CD4-positive, CD25-positive, alpha-beta regulatory T cell (primary cell): ENCODE measurements at places on chromosomes 7 and 10. TPM values are rescaled to one million over a fixed set of nuclear protein-coding genes. Genes with fewer than 3 reads are reported as not detected.
A peak's percentile ranks its signal among the peaks of the same experiment; 100 is the strongest.

The DGKI gene
- total RNA-seq = not detected

- H3K27me3 ChIP-seq = no peaks in the 10 kb centered on the region
- no peaks in the 10 kb centered on the region for H3K4me1 ChIP-seq
- no peak overlapping the region for H3K4me3 ChIP-seq
- DNase-seq = no peak
- H3K27ac ChIP-seq = no peak overlapping the region
Observed at GRCh38 chr7:40726559-40726958, 591.8 kb downstream of the SUGCT start.

The NPFFR1 gene
- not detected for total RNA-seq

The TMEM72 gene
- total RNA-seq = not detected

The ELN gene
- total RNA-seq = 0.35 TPM

GRCh38 chr7:122672536-122672935, 26.4 kb downstream of the RNF133 start:
- H3K27ac ChIP-seq = no peak overlapping the region
- no peaks in the 10 kb centered on the region for H3K36me3 ChIP-seq
- no peak overlapping the region for H3K4me3 ChIP-seq
- DNase-seq = no peak

The ABCB4 gene
- not detected for total RNA-seq

The NPC1L1 gene
- 0.10 TPM for total RNA-seq

The TFR2 gene
- total RNA-seq = 8.0 TPM

DNA sequence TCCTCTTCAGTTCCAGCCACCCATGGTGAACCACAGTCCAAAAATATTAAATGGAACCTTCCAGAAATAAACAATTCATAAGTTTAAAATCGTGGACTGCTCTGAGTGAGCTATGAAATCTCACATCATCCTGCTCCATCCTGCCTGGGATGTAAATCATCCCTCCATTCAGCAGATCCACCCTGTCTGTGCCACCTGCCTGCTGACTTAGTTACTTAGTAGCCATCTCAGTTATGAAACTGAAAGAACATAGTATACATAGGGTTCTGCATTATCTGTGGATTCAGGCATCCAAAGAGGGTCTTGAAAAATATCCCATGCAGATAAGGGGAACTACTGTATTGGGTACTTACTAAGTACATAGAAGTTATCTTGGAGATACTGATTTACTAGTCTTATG, 89.0 kb downstream of the ST8SIA6 start:
- no peak overlapping the region for H3K4me3 ChIP-seq

- DNase-seq = no peak
- H3K27me3 ChIP-seq = peaks cover 2% of the 10 kb centered on the region
- no peaks in the 10 kb centered on the region for H3K36me3 ChIP-seq
- no peaks in the 10 kb centered on the region for H3K4me1 ChIP-seq
Observed at GRCh38 chr10:118173296-118173695, 126.6 kb upstream of the RAB11FIP2 start.

DNA sequence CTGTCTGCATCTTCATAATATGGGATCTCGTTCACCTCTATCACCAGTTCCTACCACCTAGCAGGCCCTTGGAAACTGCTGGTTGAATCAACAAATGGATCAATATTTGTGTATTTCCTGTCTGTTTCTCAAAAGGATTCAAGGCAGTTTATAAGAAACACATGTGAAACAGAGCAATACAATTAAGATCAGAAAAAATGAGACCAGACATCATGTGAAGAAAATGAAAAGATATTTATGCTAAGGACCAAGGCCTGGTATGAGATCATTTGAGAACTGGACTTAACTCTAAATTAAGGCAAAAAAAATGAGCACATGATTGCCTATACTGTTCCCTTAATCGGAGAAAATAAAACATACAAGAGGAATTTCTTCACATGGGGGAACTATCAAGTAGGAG, 589.0 kb downstream of the SUGCT start:
- no peaks in the 10 kb centered on the region for H3K4me1 ChIP-seq
- H3K4me3 ChIP-seq = no peak overlapping the region
- H3K27ac ChIP-seq = no peak overlapping the region

The HOXA3 gene
- total RNA-seq = not detected

The FOXI2 gene
- not detected for total RNA-seq

DNA sequence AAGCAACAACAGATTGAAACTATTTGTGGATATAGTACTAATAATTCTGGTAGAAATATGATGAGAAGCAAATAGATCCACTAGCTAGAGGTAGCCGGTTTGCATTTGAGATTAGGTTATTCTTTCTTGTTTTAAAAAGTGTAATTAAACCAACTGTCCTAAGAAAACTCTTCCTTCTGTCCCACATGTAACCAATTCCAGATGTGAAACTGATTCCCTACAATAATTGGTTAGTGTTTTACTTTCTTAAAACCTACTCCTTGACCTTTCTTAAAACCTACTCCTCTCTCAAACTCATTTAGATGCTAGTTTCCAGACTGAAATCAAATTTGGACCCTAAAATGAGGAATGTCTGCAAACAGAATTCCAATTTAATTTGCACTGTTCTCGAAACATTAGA, 521.5 kb downstream of the SUGCT start:
- H3K27me3 ChIP-seq = no peaks in the 10 kb centered on the region
- H3K4me3 ChIP-seq = no peak overlapping the region
- no peaks in the 10 kb centered on the region for H3K4me1 ChIP-seq
- no peak overlapping the region for H3K27ac ChIP-seq

DNA sequence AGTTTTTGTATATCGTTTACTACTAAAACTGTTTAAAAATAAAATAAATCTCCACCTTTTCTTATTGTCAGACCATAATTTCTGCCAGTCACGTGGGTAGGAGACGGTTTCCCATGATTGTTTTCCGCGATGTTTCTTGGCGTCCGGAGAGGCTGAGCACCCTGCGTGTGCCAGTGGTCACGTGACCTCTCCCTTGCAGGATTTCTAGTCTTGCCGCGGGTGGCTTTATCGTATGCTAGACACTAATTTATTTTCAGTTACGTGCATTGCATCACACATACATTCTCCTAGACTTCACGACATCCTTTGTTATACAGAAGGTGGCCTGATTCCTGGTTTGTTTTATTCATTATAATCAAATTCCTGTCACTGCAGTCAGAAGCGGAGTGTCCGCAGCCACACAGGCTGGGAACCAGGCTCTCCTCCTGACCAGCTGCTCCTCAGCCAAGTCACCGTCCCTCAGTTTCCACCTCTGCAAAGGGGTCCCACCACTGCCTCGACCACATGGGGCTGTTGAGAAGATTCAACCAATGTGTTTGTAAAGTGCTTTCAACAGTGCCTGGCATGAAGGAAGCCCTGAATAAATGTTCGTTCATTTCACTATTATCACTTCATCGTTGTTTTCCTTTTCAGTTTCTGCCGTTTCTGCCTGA, 203.2 kb upstream of the PPP2R2D start:
- no peaks in the 10 kb centered on the region for H3K36me3 ChIP-seq
- H3K4me1 ChIP-seq = no peaks in the 10 kb centered on the region
- H3K27me3 ChIP-seq = no peaks in the 10 kb centered on the region
- no peak overlapping the region for H3K4me3 ChIP-seq
- DNase-seq = no peak

- no peaks in the 10 kb centered on the region for H3K27me3 ChIP-seq
- DNase-seq = no peak
- H3K4me3 ChIP-seq = no peak overlapping the region
- H3K4me1 ChIP-seq = no peaks in the 10 kb centered on the region
Observed at GRCh38 chr10:34018129-34018528, 683.7 kb upstream of the NRP1 start.

GRCh38 chr7:85750454-85750949, 563.6 kb upstream of the SEMA3D start:
- DNase-seq = peak; percentile 6
- no peaks in the 10 kb centered on the region for H3K36me3 ChIP-seq
- no peak overlapping the region for H3K4me3 ChIP-seq
- no peak overlapping the region for H3K27ac ChIP-seq

DNA sequence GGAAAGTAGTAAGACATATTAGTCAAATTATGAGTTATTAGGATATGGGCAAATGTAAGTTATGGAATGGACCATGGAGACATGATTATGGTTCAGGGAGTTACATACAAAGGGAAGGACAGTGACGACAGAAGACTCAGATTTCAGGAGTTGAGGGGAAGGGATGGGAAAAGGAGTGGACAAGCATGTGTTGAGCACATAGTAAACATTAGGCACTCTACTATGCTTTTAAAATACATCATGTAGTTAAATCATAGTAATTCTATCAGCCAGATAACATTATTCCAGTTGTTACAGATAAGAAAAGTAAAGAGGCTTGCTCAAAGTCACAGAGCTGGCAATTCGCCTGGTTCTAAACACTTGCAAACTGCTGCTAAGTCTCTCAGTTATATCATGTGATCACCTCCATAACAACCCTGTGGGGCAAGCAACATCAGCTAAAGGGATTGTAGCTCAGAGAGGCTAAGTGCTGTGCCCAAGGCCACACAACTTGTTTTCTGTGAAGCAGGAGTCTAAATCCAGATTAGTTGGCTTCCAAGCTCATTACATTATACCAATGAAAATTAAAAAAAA, 115.2 kb upstream of the MDFIC start:
- no peak overlapping the region for H3K4me3 ChIP-seq
- DNase-seq = no peak
- H3K4me1 ChIP-seq = no peaks in the 10 kb centered on the region
- H3K27ac ChIP-seq = no peak overlapping the region
- H3K36me3 ChIP-seq = no peaks in the 10 kb centered on the region

The GATA3 gene
- total RNA-seq = 182 TPM
